ENCODE measurements at places on chromosomes 5 and 9.

DNA sequence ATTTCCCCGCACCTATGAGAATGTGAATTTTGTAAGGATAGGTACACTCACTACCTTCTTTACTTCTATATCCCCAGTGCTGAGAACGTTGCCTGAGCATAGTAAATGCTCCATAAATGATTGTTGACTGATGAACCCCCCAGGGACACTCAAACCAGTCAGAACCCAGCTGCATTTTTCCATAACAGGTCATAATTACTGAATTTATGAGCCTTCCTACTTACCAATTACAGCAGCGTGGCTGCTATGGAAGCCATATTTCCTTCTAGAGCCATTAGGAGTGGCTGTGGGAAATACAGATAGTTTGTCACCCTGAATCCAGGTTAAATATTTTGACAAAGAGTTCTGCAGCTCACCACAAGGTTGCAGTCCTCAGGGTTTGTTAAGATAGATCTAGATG lies 135.0 kb downstream of the TAF11L14 start:
- no peak for DNase-seq

GRCh38 chr9:4662989-4663792 lies 1.1 kb downstream of the PLPP6 start:
- no peak for DNase-seq

- no peak for DNase-seq
Measured at GRCh38 chr5:150636391-150637244, 3.8 kb upstream of the SYNPO start.

GRCh38 chr9:79671558-79671957 lies 99.8 kb downstream of the TLE4 start:
- DNase-seq = no peak

GRCh38 chr5:89930591-89931392 lies 478.8 kb downstream of the CETN3 start:
- no peak for DNase-seq

Data from stimulated activated CD4-positive, alpha-beta T cell treated with anti-CD3 and anti-CD28 coated beads, TNF-alpha, amount 100 ng/mL, for 1 hour (primary cell).